ENCODE measurements at places on chromosomes 5 and 9.

- peaks cover 4% of the 10 kb centered on the region for H3K4me1 ChIP-seq
- no peak overlapping the region for H3K4me3 ChIP-seq
- no peak overlapping the region for H3K27ac ChIP-seq
- no peak for DNase-seq
Measured at GRCh38 chr9:124716808-124717207, 54.3 kb downstream of the NR6A1 start.

DNA sequence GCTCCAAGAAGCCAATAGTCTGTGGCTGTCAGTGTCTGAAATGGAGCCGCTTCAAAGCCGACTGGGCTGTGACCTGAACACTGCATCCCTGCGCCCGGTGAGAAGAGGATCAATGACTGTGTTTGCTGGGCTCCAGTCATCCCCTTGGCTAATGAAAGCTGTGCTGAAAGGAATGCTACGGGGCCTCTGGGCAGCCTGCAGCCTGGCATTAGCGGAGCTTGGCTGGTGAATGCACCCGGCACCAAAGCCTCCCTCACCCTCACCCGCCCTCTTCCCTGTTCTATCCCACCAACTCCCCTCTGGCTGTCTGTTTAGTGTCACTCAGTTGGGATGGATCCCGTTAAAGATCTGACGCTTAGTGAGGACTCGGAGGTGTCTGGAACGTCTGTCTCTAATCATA lies 355.3 kb downstream of the BNC2 start:
- H3K27ac ChIP-seq = no peak overlapping the region
- H3K27me3 ChIP-seq = peaks cover 3% of the 10 kb centered on the region
- no peaks in the 10 kb centered on the region for H3K36me3 ChIP-seq
- H3K4me3 ChIP-seq = no peak overlapping the region
- no peak for DNase-seq
- H3K4me1 ChIP-seq = no peaks in the 10 kb centered on the region

DNA sequence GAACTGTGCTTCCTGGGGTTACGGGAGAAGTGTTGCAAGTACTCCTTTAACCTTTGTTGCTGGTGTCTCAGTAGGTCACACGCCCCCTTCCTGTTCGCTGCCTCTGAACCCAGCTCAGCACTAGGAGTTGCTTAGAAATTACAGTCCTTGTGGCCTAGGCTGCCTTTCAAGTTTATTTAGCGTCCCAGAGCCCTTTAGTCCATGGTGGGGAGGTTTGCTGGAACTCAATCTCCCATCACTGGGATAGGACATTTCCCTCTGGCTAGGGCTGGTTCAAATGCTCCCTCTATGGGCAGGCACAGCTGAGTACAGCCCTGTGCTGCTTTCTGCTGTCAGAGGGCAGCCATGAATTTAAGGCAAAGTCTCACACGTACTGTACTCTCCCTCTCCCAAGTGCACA lies 4.7 kb downstream of the IFNA8 start:
- H3K27ac ChIP-seq = no peak overlapping the region
- no peaks in the 10 kb centered on the region for H3K36me3 ChIP-seq
- H3K4me1 ChIP-seq = no peaks in the 10 kb centered on the region
- DNase-seq = no peak

DNA sequence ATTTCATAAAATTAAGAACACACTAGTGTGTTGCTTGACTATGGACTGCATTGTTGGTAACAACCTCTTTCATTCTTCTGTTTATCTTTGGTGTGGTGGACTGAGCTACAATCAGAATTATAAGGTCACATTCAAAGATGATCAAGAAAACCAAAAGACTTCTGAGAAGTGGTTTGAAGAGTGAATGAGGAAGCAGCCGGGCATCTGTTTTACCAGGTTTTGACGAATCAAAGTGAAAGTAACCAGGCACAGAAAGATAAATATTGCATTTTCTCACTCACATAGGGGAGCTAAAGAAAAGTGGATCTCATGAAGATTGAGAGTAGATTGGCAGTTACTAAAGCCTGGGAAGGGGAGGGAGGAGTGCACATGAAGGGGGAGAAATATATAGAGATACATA lies 589.1 kb downstream of the ZNF608 start:
- peak overlapping the region; percentile 65 for H3K4me3 ChIP-seq
- H3K36me3 ChIP-seq = no peaks in the 10 kb centered on the region
- no peak for DNase-seq

DNA sequence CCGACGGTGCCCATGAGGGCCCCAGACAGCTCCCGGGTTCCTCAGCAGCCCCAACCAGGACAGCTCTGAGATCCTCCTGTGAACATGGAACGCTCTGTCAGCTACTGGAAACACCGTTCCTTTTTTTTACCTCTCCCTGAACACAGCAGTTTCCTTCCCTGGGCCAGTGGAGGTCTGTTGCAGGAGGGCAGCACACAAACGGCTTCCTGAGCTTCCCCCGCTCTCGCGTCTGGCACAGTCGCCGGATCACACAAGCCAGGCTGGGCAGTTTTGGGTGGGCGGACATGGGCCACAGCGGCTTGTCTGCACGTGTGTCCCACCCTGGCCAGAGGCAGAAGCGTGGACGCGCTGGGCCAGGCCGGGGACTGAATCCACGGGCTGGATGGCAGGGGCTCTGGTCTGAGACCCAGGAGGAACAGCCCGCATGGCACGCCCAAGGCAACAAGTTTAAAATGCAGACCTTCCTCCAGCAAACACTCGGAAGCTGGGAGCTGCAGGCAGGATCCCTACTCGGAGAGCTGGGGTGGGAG lies 106.8 kb upstream of the SARDH start:
- H3K36me3 ChIP-seq = no peaks in the 10 kb centered on the region
- DNase-seq = no peak
- no peak overlapping the region for H3K27ac ChIP-seq
- no peaks in the 10 kb centered on the region for H3K4me1 ChIP-seq
- H3K27me3 ChIP-seq = no peaks in the 10 kb centered on the region

DNA sequence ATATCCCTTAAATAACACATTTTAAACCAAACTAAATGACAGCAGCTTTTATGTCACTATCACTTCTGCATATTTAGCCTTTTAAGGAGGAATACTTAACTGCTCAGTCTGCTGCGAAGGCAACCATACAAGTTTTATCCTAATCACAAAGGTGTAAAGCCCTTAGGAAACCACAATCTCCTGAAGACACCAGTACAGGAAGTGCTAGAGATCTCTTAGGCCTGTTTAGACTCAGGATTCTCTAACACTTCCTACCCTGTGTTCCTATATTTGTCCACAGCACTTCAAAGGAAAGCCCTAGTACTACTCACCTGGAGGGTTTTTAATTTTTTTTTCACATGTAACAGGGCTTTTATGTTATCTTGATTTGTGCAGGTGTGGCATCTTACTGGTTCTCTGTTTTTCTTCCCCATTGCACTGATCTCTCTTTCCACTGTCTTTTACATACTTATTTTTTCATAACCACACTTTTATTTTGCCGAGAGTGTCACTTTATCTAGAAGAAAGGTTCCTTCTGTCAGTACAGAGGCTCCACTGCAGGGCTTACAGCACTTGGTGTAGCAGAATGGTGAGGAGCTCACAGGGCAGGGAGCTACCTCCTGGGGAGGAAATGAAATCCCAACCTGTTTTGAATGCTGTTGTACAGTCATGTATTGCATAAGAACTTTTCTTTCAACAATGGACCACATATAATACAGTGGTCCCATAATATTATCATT lies 1060.6 kb upstream of the ACO1 start:
- no peak for DNase-seq
- peak overlapping the region; percentile 76 for H3K27ac ChIP-seq
- H3K27me3 ChIP-seq = no peaks in the 10 kb centered on the region
- H3K4me1 ChIP-seq = peaks cover 11% of the 10 kb centered on the region

DNA sequence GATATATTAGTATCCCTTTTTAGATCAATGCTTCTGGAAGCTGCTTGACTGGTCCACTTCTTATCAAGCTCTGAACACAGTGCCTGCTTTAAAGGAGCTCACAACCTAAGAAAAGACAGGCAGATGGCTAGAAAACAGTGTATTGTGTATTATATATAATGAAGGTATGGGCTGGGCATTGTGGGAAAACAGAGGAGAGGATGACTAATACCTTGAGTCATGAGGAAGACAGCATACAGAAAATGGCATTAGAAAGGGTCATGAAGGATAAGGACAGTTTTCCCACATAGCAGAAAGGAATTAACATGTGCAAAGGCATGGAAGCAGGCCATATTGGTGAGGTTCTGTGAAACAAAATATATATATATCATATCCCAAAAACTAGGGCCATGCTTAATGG lies 309.6 kb downstream of the MLLT3 start:
- no peak overlapping the region for H3K27ac ChIP-seq
- no peaks in the 10 kb centered on the region for H3K27me3 ChIP-seq
- H3K36me3 ChIP-seq = peaks cover 8% of the 10 kb centered on the region
- peaks cover 29% of the 10 kb centered on the region for H3K4me1 ChIP-seq

DNA sequence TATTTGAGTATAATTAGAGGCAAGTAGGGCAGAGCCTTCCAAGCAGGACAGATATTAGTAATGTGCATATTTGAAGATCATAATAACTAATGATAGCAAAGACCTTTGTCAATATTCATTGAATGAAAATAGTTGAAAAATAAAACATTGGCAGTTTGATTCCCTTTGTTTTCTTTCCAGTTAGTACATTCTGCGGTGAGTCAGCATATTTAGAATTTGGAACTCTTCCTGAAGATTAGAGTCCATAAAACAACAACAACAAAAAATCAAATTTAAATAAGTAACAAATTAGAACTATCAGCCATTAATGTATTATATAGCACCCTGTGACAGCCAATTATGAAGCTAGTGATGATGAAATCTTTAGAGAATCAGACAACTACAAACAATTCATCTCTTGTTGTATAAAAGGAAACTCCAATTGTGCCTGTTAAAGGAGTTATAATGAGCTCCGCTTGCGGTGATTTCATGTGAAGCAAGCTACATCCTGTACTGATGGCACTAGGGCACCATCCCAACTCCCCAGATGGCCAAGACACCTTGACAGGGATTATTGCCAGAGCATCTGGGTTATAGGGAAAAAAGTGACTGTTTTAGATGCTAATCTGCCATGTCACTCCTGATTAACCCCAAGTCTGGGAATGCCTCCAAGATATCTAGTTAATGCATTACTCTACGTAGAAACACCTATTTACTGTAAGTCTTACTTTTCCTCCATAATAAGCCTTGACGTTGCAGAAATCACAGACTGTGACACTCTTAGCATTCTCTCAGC lies 6.8 kb downstream of the IFNA8 start:
- no peak overlapping the region for H3K4me3 ChIP-seq
- no peak for DNase-seq
- H3K27me3 ChIP-seq = peaks cover 17% of the 10 kb centered on the region
- H3K4me1 ChIP-seq = no peaks in the 10 kb centered on the region
- no peak overlapping the region for H3K27ac ChIP-seq

All from activated naive CD8-positive, alpha-beta T cell treated with anti-CD3 and anti-CD28 coated beads for 36 hours (primary cell).